ENCODE measurements at places on chromosomes 4 and X. TPM values are rescaled to one million over a fixed set of nuclear protein-coding genes. Genes with fewer than 3 reads are reported as not detected.

The MTMR8 gene
- 1.1 TPM for polyA plus RNA-seq

DNA sequence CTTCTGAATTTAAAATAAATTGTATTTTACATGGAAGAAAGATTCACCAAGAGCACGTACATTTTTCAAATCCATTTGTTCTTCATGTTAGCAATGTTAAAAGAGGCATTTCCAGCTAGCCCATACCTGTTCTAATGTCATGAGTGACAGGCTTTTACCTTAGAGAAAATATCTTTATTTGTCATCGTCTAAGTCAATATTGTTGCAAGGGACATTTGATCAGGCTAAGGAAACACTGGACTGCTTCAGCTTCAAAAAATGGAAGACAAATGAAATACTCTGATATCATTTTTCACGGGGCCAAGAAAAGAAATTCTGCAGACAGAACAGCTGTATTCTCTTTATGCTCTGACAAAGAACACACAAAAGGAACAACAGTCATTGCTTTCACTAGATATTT is 207.7 kb downstream of the RCHY1 start:
- DNase-seq: no peak
- no peak overlapping the region for H3K4me3 ChIP-seq
- H3K27me3 ChIP-seq: peaks cover 9% of the 10 kb centered on the region
- no peak overlapping the region for H3K27ac ChIP-seq

- no peak overlapping the region for H3K27ac ChIP-seq
- H3K4me1 ChIP-seq: peaks cover 3% of the 10 kb centered on the region
- no peaks in the 10 kb centered on the region for H3K27me3 ChIP-seq
- no peak overlapping the region for H3K4me3 ChIP-seq
Observed at GRCh38 chrX:109742722-109743121, 9.7 kb upstream of the ACSL4 start.

The FHIP1A gene
- 13.4 TPM for polyA plus RNA-seq

- no peak overlapping the region for H3K27ac ChIP-seq
- H3K27me3 ChIP-seq: no peaks in the 10 kb centered on the region
- H3K36me3 ChIP-seq: no peaks in the 10 kb centered on the region
- peaks cover 28% of the 10 kb centered on the region for H3K4me1 ChIP-seq
Observed at GRCh38 chr4:101643186-101643837, 147.2 kb upstream of the BANK1 start.

DNA sequence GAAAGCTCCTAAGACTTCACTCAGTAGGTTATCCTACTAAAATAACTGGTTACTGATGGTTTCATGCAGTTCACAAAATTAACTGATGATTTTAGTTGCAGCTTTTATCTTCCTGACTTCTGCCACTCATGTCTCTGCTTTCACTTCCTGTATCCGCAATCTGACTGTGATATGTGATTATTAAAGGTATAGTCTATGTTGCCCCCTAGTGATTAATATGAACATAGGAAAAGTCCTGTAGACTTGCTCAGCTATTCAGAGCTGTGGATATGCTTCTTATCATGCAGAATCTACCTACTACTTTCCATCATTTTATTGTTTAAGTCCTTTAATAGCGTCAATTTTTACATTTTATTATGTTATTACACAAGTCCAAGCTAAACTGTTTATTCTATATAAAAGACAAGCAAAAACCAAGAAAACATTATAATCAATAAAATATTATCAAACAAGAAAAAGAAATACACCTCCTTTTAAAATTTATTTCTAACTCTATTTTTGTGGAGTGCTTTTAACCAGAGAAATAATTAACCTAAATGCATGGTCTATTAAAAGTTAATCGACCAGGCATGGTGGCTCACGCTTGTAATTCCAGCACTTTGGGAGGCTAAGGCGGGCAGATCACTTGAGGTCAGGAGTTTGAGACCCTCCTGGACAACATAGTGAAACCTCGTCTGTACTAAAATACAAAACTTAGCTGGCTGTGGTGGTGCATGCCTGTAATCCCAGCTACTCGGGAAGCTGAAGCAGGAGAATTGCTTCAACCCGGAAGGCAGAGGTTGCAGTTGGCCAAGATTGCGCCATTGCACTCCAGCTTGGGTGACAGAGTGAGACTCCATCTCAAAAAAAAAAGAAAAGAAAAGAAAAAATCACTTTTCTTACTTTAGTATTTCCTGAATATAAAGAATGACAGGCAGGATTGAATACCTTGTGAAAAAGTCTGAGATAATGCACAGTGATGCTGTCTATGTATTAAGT is 40.4 kb upstream of the TLR2 start:
- H3K27ac ChIP-seq: no peak overlapping the region
- peaks cover 3% of the 10 kb centered on the region for H3K4me1 ChIP-seq
- H3K36me3 ChIP-seq: no peaks in the 10 kb centered on the region
- no peaks in the 10 kb centered on the region for H3K27me3 ChIP-seq
- no peak for DNase-seq

DNA sequence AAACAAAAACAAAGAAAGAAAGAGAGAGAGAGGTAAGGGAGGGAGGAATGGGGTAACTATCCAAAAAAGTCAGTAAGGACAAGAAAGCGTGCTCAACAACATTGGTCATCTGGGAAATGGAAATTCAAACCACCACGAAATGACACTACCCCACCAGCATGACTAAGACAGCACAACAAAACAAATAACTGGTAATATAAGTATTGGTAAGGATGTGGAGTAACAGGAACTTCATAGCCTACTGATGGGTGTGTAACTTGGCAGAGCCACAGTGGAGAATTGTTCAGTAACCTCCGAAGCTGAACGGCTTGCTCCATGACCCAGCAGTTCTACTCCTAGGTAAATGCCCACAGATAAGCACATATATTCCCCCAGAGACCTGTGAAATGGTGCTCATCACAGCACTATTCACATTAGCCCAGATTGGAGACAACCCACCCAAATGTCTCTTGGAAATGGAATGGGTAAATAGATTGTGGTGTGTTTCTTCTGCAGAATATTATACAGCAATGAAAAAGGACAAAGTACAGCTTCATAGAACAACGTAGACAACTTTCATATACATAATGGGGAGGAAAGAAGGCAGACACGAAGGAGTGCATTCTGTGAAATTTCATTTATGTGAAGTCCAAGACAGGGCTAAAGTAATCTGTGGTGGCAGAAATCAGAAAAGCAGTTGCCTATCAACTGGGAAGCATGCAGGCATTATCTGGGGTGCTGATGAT is 95.5 kb upstream of the ATP6AP2 start:
- H3K27me3 ChIP-seq: no peaks in the 10 kb centered on the region
- DNase-seq: no peak
- H3K36me3 ChIP-seq: no peaks in the 10 kb centered on the region
- no peaks in the 10 kb centered on the region for H3K4me1 ChIP-seq
- no peak overlapping the region for H3K27ac ChIP-seq

DNA sequence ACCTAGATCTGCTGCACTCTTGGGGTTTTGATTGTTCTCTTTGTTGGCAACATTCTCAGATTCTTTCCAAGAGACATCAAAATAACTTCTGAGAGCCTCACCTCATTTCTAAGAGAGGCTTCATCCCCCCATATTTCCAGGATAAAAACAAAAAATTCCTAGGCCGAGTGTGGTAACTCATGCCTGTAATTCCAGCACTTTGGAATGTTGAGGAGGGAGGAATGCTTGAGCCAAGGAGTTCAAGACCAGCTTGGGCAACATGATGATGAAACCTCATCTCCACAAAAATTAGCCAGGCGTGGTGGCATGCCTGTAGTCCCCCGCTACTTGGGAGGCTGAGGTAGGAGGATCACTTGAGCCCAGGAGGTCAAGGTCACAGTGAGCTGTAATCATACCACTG is 477.0 kb downstream of the INPP4B start:
- no peak for DNase-seq
- H3K36me3 ChIP-seq: no peaks in the 10 kb centered on the region
- no peaks in the 10 kb centered on the region for H3K27me3 ChIP-seq
- H3K27ac ChIP-seq: peak overlapping the region; percentile 29

- peak overlapping the region; percentile 71 for H3K27ac ChIP-seq
- peaks cover 15% of the 10 kb centered on the region for H3K4me1 ChIP-seq
- peak overlapping the region; percentile 58 for H3K4me3 ChIP-seq
- no peaks in the 10 kb centered on the region for H3K36me3 ChIP-seq
Observed at GRCh38 chr4:6908432-6909112, 1.1 kb upstream of the TBC1D14 start.

GRCh38 chr4:139416073-139416673 is 37.7 kb upstream of the RAB33B start:
- peaks cover 22% of the 10 kb centered on the region for H3K4me1 ChIP-seq
- no peak for DNase-seq
- no peak overlapping the region for H3K27ac ChIP-seq
- no peak overlapping the region for H3K4me3 ChIP-seq
- peaks cover 3% of the 10 kb centered on the region for H3K36me3 ChIP-seq

GRCh38 chrX:151153086-151153485 is 23.3 kb upstream of the GPR50 start:
- H3K27ac ChIP-seq: no peak overlapping the region
- H3K27me3 ChIP-seq: no peaks in the 10 kb centered on the region
- no peak overlapping the region for H3K4me3 ChIP-seq

DNA sequence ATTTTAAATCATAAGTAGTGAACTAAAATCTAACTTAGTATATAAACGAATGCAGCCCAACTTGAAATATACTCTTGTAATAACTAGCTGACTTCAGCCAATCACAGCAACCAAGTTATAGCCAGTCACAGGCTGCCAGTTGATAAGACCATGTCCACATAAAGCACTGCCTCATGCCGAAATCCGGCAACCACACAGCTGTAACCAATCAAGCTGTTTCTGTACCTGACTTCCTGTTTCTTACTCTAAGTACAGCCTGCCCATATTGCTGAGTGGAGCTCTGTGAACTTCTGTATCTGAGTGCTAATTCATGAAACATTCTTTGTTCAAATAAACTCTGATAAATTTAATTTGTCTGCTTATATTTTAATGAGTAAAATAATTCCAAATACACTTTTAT is 805.3 kb upstream of the EPHA5 start:
- no peaks in the 10 kb centered on the region for H3K27me3 ChIP-seq
- H3K36me3 ChIP-seq: no peaks in the 10 kb centered on the region
- DNase-seq: no peak
- no peak overlapping the region for H3K4me3 ChIP-seq
- no peak overlapping the region for H3K27ac ChIP-seq
- no peaks in the 10 kb centered on the region for H3K4me1 ChIP-seq

The PYURF gene
- 55.4 TPM for polyA plus RNA-seq

The DCAF12L2 gene
- not detected for polyA plus RNA-seq

The NRK gene
- 0.35 TPM for polyA plus RNA-seq

The FRAS1 gene
- 4.1 TPM for polyA plus RNA-seq

DNA sequence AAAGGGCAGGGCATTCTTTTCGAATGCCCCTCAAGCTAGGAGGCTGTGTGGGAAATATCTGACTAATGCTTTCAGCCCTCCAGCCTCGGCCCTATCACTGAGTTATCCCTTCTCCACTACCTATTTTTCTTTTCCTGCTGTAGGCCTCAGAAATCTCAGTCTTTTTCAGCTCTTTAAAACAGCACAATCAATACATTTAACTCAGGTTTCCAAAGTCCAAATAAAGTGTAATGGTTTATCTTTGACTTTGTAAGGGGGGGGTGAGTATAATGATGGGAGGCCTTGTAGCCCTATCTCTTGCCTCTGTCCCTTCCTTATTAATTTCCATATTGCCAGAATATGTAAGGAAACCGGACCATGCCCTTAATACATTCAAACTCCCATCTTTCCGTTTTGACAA is 1.6 kb upstream of the WNK3 start:
- no peaks in the 10 kb centered on the region for H3K27me3 ChIP-seq
- no peak overlapping the region for H3K4me3 ChIP-seq
- no peaks in the 10 kb centered on the region for H3K36me3 ChIP-seq
- no peak for DNase-seq
- no peak overlapping the region for H3K27ac ChIP-seq
- no peaks in the 10 kb centered on the region for H3K4me1 ChIP-seq

The CCNA2 gene
- polyA plus RNA-seq: 17.7 TPM

The LRRC66 gene
- polyA plus RNA-seq: 0.09 TPM

The MAGEA12 gene
- polyA plus RNA-seq: not detected

The RNF175 gene
- not detected for polyA plus RNA-seq

GRCh38 chr4:7907142-7907541 is 32.5 kb downstream of the AFAP1 start:
- no peak overlapping the region for H3K27ac ChIP-seq
- H3K27me3 ChIP-seq: no peaks in the 10 kb centered on the region
- H3K36me3 ChIP-seq: no peaks in the 10 kb centered on the region
- H3K4me3 ChIP-seq: no peak overlapping the region
- no peak for DNase-seq
- peaks cover 3% of the 10 kb centered on the region for H3K4me1 ChIP-seq

GRCh38 chrX:7111518-7111917 is 36.0 kb upstream of the STS start:
- H3K27ac ChIP-seq: no peak overlapping the region
- peaks cover 11% of the 10 kb centered on the region for H3K4me1 ChIP-seq
- no peak for DNase-seq
- no peaks in the 10 kb centered on the region for H3K36me3 ChIP-seq
- no peak overlapping the region for H3K4me3 ChIP-seq

DNA sequence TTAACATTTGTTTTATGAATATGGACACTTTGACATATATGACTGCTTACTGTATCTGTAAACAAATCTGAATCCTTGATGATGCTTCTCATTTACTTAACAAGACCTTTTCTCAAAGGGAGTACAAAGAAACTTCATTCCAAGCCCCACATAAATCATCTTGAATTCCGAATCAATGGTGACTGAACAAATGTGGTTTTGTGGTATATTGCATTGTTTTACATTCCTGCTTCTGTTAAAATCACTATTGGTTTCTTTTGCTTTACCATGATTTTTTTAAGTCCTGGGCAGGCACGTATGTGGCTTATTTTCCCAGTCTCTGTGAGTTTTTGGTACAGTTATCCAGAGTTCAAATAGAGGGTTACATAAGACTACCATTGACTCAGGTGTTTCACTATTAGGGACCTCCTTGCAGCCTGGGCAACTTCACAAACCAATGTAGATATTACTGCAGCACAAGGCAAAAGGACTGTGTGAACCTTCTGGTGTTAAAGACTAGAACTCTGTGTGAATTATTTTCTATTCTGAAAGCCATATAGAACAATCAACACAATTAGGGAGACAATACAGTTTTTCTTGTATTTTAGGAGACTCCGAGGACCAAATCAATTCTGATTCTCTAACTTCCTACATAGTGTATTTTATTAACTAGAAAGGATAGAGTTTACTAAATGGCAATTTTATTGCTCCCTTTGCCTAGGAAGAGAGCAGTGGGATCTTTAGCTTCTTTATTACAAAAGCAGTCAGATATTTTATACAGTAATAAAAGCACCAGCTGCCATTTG is 196.4 kb downstream of the GALNTL6 start:
- H3K4me1 ChIP-seq: no peaks in the 10 kb centered on the region
- no peak overlapping the region for H3K4me3 ChIP-seq
- no peak for DNase-seq
- H3K27me3 ChIP-seq: no peaks in the 10 kb centered on the region

DNA sequence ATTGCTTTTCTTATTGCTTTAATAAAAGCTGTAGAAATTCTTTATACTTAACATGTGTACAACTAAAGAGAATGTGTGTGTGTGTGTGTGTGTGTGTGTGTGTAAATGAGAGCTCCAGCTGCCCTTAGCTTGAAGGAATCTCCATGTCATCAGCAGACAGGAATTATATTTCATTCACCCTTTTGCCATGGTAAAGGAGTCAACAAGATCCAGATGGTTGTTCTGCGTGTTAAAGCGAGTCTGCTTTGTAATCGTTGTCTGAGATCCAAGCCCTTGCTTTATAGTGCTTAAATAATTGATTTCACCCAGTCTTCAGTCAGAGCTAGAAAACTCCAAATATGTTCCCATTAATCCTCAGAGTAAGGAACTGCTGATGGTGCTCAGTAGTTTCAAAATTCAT is 285.5 kb downstream of the PDGFC start:
- no peaks in the 10 kb centered on the region for H3K4me1 ChIP-seq
- H3K4me3 ChIP-seq: no peak overlapping the region
- no peaks in the 10 kb centered on the region for H3K36me3 ChIP-seq

The DKK2 gene
- 0.08 TPM for polyA plus RNA-seq
